Stimulated activated CD8-positive, alpha-beta memory T cell treated with anti-CD3 and anti-CD28 coated beads, Interleukin-7, amount 100 ng/mL, for 4 hours (primary cell): ENCODE measurements at places on chromosomes 6 and 20.

- DNase-seq, result no peak
Measured at GRCh38 chr6:69825904-69826303, 29.1 kb upstream of the LMBRD1 start.

GRCh38 chr6:40998661-40999060, 40.4 kb downstream of the UNC5CL start:
- DNase-seq, result no peak

DNA sequence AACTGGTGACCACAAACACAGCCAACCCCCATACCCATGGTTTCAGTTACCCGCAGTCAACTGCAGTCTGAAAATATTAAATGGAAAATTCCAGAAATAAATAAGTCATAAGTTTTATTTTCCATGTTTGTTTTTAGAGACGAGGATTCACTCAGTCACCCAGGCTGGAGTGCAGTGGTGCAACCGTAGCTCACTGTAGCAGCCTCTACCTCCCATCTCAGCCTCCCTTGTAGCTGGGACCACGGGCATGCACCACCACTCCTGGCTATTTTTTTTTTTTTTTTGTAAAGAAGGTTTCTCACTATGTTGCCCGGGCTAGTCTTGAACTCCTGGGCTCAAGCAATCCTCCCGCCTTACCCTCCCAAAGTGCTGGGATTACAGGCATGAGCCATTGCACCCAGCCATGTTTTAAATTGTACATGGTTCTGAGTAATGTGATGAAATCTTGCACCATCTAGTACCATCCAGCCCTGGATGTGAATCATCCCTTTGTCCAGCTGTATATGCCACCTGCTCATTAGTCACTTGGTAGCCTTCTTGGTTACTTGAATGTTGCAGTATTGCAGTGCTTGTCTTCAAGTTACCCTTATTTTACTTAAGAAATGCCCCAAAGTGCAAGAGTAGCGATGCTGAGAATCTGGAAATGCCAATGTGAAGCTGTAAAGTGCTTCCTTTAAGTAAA, 14.5 kb downstream of the CSNK2A1 start:
- DNase-seq, result no peak

GRCh38 chr6:24397631-24398030, 5.1 kb upstream of the MRS2 start:
- DNase-seq, result no peak

- no peak for DNase-seq
Measured at GRCh38 chr6:147170269-147170668, 33.9 kb upstream of the STXBP5 start.

- DNase-seq, result no peak
Measured at GRCh38 chr6:105384004-105384403, 18.9 kb downstream of the PREP start.

DNA sequence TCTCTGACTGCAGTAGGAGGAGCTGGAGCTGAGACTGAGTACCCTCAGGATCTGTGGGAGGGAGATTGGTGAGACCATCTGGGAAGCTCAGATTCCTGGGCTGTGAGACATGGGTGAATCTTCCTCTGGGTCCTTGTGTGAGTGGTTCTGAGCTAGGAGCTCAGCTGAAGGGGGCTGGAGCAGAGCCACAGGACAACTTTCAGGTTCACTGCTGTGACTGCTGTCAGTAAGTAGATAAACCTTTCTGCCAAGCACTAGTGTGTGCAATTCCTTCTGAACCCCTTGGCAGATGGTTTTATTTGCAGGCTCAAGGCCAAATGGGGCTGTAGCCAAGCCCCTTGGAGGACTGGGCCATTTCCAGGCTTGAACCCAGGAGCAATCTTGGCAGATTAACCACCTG, 49.6 kb upstream of the SNAP91 start:
- DNase-seq, result no peak

- no peak for DNase-seq
Measured at GRCh38 chr20:46362921-46363867, 43.2 kb downstream of the ELMO2 start.

- no peak for DNase-seq
Measured at GRCh38 chr6:38789256-38789655, 74.1 kb downstream of the DNAH8 start.

- DNase-seq, result no peak
Measured at GRCh38 chr6:168060521-168060931, 18.5 kb downstream of the FRMD1 start.

DNA sequence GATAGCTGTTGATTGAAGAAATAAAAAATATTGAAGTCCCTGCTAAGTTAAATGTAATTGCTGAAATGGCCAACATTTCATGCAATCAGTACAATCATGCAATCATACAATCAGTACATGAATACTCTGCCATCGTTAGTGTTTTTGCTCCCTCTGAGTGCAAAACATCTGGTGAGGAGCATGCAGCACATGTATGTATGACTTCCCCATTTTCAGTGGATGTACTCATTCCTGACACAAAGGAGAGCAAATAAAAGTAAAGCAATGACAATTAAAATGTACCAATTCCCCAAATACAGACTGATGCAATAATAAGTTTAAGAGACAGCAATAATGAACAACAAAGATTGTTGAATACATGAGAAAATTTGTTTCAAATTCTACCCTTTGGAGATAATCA, 140.7 kb downstream of the PLCB1 start:
- DNase-seq, result no peak

GRCh38 chr20:59043698-59044097, 1.1 kb upstream of the PRELID3B start:
- DNase-seq, result no peak

GRCh38 chr6:78243519-78243918, 590.7 kb downstream of the MEI4 start:
- no peak for DNase-seq

DNA sequence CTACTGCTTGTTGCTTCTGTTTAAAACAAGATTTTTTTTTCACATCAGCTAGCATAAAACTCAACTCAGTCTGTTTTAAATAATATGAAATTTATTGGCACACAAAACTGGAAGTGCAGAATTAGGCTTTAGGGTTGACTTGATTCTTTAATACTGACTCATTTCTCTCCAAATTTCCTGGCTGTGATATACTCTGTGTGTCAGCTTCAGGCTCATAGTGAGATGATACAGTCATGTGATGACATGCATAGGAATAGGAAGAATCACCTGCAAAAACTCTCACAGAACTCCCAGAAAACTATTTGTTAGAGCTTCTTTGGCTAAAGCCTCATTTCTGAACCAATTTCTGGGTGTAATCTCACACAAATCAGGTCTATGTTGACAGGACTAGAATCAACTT, 1068.0 kb upstream of the EPHA7 start:
- no peak for DNase-seq

GRCh38 chr20:1478566-1478965, 11.9 kb upstream of the NSFL1C start:
- DNase-seq, result no peak
